ENCODE measurements at places on chromosomes 2 and 18. TPM values are rescaled to one million over a fixed set of nuclear protein-coding genes. Genes with fewer than 3 reads are reported as not detected.

Gene PLCL1
- total RNA-seq = 0.11 TPM

Gene GPAT2
- 0.06 TPM for total RNA-seq

Gene CCDC85A
- total RNA-seq = 0.74 TPM

Gene CFAP221
- total RNA-seq = 2.0 TPM

Gene ANKRD36
- 18.4 TPM for total RNA-seq

Gene OSR1
- 0.06 TPM for total RNA-seq

Gene VIL1
- total RNA-seq = 0.06 TPM

Gene SERPINB7
- 1.4 TPM for total RNA-seq

Gene ZFP36L2
- 2.3 TPM for total RNA-seq

Gene INHA
- total RNA-seq = 0.36 TPM

Gene COL4A4
- under 0.01 TPM for total RNA-seq

Gene INPP1
- total RNA-seq = 12.1 TPM

Gene ALK
- total RNA-seq = 0.03 TPM

Gene WDR7
- 5.8 TPM for total RNA-seq

Gene NOP58
- 296 TPM for total RNA-seq

Gene RIF1
- total RNA-seq = 56.1 TPM

Gene SCN9A
- 0.54 TPM for total RNA-seq

DNA sequence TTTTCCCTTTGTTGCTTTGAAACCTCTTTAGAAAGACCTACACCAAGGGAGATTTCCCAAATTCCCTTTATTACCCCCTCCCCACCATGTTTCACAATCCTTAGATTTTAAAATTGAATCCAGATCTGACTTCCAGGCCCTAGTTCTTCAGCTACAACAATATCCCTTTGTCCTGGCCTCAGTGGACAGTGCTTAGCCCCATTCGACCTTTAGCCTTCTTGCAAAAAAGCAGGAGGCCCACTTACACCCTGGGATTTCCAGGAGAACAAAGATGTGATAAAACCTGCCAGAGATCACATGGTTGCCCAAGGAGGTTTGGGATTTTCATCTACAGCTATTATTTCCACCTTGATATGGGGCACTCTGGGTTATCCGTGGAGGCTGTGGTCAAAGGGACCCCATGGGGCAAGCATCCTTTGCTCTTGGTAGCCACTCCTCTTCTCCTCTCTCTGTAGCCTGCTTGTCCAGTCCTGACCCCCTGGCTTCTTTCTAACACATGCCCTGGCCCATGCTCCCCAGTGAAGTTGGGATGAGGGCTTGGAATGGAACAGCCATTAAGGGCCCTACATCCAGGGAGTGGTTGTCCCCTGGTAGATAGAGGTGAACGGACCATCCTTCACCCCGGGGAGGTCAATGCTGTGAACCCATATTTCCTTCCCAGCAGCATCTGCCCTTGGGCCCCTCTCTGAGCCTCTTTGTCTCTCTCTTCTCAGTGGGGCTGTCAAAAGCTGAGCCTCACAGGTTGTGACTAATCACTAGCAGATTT lies 267.4 kb downstream of the DYSF start:
- DNase-seq = no peak

DNA sequence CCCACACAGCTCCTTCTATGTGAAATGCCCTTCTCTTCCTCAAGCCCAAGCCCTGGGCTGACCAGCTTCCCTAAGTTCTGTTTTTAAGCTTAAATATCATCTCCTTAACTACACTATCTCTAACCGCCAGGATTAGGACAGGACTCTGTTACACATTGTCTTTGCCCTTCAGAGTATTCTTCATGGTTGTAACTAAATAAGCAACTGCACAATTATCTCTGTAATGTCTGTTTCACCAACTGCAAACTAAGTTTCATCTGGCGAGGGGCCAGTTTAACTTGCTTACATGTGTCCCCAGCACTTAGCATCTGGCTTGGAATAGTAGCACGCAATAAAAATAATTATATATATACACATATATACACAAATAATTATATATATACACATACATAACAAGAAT lies 1.1 kb upstream of the ERMN start:
- DNase-seq = no peak

GRCh38 chr2:85746321-85747004 lies 7.3 kb upstream of the ATOH8 start:
- DNase-seq = no peak

GRCh38 chr2:44778221-44778654 lies 163.3 kb upstream of the SIX3 start:
- DNase-seq = peak; percentile 34

- DNase-seq = peak; percentile 21
Measured at GRCh38 chr2:232230560-232230959, 148.0 kb upstream of the ALPP start.

DNA sequence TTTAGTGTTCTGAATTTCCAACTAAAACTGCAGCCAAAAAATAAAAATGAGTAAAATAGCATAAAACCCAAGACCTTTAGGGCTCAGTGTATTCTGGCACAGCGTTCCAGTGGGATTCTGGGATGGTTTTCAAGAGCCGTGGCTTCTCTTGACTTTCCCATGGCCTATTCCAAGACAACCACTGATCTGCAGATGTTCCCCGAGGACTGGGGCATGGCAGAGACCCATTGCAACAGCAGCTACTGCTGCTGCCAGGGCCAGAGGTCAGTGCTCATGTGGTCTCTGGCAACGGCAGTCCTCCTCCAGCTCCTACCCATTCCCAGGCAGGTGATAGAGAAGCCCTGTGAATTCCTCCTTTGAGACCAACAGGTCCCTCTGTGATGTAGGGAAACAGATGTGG lies 26.8 kb downstream of the TNP1 start:
- no peak for DNase-seq

GRCh38 chr2:240868286-240869108 lies at the start of gene AGXT:
TSS of gene AGXT (plus strand) at chr2:240868824. CDS start at chr2:240868866, 42 bp downstream.
- no peak for DNase-seq

- DNase-seq = no peak
Measured at GRCh38 chr2:207938886-207939285, 86.4 kb downstream of the PLEKHM3 start.

DNA sequence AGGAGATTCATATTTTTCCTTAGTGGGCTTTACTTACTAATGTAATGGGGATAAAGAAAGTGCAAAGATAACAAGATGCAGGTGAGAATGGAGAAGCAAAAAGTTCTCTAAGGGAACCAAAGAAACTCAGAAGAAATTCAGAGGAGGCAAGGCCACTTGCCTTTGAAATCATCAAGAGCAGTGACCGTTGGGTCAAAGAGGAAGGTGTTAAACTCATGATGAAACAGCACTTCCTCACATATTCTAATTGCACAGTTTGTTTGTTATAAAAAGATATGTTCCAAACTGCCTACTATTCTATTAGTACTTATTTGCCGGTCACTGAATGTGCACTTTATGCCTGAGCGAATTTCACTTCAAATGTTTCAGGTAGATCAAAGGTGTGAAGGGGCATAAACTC lies 975.1 kb downstream of the BCL11A start:
- DNase-seq = no peak

GRCh38 chr18:33583901-33584300 lies 5.9 kb downstream of the ASXL3 start:
- no peak for DNase-seq

DNA sequence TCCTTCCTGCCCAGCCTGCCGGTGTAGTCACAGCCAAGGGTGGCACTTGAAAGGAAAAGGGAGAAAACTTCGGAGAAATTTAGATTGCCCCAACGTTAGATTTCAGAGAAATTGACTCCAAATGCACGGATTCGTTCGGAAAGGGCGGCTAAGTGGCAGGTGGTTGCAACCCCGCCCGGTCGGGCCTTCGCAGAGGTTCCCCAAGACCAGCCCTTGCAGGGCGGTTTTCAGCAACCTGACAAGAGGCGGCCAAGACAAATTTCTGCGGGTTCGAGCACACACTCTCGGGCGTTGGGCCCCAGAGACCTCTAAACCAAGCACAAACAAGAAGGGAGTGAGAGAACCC lies 4.8 kb downstream of the ONECUT2 start:
- DNase-seq = no peak

DNA sequence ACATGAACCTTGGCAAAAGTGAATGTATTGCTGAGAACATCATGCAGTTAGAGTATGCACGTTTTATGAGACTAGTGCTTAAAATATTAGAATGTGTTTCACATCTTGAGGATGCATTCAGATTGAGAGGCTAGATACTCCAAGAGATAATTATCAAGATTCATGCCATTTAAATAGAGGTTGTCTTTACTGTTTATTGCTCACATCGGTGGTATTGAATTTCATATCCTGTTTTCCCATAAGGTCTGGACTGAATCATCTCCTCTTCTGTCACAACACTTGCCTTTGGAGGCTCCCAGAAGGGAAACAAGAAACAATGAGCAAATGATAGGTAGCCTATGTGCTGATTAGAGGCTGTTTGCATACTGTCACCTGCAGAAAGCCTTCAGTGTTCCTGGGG lies 83.8 kb downstream of the CLHC1 start:
- DNase-seq = peak; percentile 23

DNA sequence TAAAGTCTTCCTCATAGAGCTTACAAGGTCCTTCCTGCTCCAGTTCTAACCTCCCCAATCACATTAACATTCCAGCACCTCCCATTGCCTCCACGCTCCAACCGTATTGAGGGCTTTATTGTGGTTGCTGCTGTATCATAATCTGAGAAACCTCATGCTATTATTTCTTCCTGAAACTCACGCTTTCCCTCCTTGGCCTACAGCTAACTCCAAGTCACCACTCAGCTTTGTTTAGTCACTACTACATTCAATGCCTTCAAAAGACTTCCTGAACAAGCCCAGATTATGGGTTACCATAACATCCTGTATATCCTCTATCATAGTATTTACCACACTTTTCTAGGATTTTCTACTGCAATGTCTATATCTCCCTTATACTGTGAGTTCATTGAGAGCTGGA lies 230.4 kb downstream of the IKZF2 start:
- DNase-seq = no peak

DNA sequence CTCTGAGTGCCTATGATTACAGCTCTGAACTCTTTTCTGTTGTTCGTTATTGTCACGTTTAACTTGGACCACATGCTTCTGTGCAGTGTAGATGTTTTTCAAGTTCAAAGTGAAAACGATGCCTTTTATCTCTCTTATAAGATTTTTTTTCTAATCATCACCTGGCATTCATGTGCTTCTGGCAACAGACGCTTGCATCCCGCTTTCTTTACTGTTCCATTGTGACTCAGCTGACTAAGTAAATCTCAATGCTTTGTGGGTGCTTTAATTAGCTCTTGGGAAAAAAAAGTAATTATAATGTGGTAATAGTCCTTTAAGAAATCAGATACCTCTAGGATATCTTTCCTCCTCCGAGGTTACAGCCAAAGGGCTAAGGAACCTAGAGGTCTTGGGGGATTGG lies 31.2 kb upstream of the RMP24 start:
- DNase-seq = no peak

GRCh38 chr2:62474176-62474575 lies 31.8 kb downstream of the TMEM17 start:
- no peak for DNase-seq

- peak; percentile 90 for DNase-seq
Measured at GRCh38 chr2:37472959-37473358, 128.5 kb downstream of the QPCT start.

DNA sequence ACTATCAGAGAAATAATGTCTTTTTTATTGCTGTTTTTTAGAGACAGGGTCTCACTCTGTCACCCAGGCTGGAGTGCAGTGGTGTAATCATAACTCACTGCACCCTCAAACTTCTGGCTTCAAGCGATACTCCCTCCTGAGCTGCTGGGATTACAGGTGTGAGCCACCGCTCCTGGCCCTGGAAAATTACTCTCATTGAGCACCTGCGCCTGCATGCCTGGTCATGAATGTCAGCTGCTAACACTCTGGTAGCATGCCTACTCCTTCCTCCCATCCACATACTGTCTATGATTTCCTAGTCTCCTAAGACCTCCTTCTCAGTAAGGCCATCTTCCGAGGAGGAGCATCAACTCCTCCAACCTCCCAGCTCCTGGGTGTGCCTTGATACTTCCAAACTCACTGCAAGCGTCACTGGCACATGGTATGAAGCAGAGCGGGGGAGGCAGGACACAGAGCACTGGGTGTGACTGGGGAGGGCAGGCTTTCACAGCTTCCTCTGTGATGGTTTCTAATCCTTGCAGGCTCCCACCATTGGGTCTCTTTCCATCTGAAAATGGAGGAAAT lies 1.6 kb upstream of the MAP2 start:
- no peak for DNase-seq

- peak; percentile 73 for DNase-seq
Measured at GRCh38 chr2:30666266-30666874, 140.9 kb downstream of the CAPN13 start.

GRCh38 chr18:54147439-54147838 lies 77.0 kb downstream of the MBD2 start:
- DNase-seq = no peak

DNA sequence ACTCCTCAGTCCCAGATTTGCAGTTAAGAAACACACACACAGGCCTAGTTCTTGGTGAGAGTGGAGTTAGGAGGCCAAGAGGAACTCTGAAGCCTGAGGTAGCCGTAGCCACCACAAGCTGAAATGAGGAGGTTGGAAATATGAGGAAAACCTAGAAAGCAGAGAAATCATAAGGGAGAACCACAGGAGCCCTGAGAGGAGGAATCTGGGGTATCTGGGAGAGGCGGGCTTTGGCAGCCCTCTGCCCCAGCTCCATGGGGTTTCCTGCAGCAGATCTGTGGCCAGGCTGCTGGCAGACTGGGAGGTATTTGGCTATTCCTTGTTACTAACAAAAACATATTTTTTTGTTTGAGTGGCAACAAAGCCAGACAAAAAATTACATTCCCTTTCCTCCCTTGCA lies 11.0 kb downstream of the SOX11 start:
- DNase-seq = no peak

DNA sequence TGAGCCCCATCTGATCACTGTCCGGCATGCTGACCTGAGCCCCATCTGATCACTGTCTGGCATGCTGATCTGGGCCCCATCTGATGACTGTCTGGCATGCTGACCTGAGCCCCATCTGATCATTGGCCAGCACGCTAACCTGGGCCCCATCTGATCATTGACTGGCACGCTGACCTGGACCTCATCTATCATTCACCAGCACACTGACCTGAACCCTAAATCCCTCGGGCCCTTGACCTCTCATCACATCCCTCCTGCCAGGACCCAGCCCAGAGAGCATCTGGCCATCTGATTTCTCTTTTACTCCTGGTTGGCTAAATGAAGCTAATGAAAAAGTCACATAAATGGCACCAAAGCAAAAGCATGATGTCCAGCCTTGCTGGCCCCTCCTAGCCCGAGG lies 207.1 kb downstream of the NDUFA10 start:
- no peak for DNase-seq
